ENCODE measurements at places on chromosomes 3 and 15. TPM values are rescaled to one million over a fixed set of nuclear protein-coding genes. Genes with fewer than 3 reads are reported as not detected.

DNA sequence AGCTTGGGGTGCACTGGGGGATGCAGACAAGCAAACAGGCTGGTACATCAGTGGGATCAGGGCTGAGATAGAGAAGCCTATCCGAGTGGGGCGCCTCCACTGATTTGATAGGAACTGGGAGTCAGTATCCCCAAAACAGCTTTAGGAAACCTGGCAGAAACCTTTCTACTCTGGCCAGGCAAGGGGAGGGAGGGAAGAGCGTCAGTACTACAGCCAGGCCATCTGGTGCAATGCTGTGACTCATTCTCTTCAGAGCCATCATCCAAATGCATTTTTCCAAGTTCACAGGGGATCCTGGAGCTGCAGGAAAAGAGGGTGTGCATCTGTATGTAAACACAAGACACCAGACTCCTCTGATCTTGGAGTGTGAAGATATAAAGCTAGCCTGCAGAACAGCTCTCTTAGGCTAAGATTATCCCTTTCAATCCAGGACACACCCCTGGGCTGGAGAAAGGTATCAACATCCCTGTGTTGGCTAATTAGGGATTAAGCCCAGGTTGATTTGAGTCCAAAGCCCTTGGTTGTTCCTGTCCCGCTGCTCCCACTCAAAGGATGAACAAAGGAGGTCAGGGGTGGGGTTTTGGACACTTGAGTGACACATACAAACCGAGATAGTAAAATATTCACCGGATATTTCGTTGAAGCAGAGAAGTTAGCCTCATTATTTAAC is 9.3 kb downstream of the GALNT15 start:
- DNase-seq: peak; percentile 46

DNA sequence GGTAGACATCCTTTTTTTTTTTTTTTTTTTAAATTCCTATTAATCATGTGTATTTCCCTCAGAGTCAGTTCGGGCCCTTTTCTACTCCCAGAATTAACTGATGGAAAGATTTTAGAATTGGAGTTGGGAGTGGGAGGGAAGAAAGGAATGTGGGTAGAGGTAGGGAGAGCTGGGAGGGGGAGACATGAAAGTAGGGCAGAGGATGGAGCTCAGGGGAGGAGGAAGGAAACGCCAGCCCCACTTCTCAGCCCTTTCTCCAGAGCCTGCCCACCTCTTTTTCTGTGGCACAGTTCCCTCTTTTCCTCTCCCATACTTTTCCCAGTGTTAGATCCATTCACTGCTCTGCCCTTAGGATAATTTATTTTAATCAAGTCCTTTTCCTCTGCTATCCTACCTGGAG is 129.4 kb downstream of the VPS8 start:
- no peak for DNase-seq

- no peak for DNase-seq
These were observed 66.9 kb downstream of the BFSP2 start for GRCh38 chr3:133466531-133467386.

DNA sequence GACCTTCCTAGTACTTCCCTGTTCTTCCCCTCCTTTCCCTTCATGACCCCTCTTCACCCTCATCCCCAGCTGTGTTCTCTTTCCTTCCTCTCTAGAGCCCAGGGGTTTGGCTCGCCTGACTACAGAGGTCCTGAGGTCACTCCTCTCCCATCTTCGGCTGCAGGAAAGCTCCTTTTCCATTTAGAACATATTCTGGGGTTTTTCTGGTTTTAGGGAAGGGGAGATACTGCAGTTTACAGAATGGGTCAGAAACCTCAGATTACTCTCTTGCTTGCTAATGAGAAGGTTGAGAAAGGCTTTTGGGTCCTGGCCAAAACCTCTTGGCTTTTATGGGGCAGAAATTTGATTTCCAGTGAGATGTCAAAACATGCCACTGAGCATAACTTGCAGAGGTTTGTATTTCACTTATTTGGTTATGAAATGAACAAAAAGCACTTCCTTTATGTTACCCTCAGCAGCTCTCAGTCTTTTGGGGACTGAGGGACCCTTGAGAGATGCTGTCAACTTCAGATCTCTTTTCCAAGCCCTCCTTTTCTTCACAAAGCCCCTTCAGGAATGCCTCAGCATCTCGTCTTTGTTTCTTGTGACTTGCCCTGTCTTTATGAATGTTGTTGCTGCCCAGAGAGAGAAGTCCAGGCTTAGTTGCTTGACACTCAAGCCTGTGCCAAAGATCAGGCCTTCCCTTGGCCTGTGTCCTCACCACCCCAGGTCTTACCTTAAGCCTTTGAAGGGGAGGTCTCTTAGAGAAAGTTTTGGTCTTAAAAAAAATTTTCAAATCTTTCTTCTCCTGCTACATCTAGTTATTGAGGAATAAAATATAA is 121.7 kb upstream of the TPM1 start:
- no peak for DNase-seq

The TM2D3 gene
- 45.0 TPM for total RNA-seq
